Naive thymus-derived CD4-positive, alpha-beta T cell (primary cell): ENCODE measurements at places on chromosomes 6 and 20.
A peak's percentile ranks its signal among the peaks of the same experiment; 100 is the strongest.

GRCh38 chr6:77987035-77987384 lies 334.2 kb downstream of the MEI4 start:
- no peak for DNase-seq

DNA sequence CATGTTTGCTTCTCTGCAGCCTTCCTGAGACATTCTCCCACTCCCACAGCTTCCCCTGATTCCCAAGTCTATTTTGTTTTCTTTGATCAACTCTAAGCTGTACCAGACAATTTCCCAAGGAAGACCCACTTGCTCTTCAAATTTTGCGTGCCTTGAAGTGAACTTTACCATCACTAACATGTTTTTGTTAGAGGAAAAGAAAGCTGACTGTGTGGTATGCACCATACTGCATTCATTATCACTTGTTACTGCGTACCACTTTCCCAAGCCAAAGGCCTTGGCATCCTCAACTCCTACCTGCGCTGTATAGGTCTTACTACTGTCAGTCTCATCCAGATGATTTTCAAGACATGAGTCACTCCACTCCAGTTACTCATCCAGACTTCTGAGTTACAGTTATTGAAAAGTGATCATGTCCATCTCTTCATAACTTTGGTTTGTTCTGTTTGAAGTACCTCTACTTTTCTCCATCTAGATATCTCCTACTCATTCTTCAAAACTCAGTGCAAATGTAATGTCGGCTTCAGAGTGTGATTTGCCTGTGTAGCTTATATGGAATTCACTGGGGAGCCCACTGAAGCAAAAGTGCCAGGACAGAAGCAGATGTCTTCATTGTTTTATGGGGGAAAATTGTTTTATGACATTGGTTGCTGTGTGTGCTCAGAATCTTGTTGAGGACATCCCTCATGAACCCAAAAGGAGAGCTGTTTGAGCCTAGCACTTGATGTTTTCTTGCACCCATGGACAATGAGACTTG lies 5.2 kb downstream of the RPS12 start:
- DNase-seq, result no peak

- no peak for DNase-seq
Measured at GRCh38 chr6:79600812-79601609, 30.1 kb upstream of the SH3BGRL2 start.

DNA sequence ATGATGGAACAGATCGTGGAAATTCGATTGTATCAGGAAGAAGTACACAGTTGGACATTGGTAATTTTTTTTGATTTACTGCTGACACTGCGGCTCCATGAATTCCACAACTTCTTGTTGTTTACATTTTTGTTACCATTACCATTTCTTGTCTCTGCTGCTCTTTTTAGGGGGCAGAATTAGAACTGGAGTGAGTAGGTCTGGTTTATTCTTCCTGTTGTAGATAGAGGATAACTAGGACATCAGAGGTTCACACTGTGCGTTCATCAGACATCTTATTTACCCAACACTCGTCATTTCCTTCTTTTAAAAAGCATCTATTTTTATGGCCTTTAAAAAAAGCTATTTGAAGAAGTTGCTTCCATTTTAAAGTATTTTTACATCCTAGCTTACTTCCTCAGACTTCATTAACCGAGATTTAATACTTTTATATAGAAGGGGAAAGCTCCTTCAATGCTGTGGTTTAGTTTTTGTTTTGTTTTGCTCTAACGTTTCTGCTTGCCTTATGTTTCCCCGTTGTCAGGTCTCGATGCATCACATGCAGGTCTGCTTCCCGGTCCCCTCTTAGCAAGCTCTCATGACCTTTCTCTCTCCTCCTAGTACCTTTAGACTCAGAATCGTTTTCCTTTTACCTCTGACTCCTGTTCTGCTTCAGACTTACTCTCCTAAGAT lies 139.1 kb downstream of the ARID1B start:
- no peak for DNase-seq

- DNase-seq, result no peak
Measured at GRCh38 chr6:14716499-14717146, 529.2 kb upstream of the JARID2 start.

DNA sequence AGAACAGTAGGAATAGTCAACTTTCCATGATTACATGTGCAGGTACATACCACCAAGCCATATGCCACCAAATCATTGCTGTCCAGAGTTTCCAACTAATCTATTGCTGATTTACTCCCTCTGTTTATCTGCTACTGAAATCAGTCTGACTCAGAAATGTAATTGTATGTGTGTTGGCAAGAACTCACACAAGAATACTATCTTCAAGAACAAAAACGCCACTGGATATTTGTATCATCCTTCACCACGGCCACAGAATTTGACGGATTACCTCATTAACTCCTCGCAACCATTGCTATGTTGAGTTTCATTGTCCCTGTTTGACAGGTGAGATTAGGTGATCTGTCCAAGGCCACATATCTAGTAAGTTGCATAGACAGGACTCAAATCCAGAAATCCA lies 159.2 kb downstream of the GMPR start:
- no peak for DNase-seq

DNA sequence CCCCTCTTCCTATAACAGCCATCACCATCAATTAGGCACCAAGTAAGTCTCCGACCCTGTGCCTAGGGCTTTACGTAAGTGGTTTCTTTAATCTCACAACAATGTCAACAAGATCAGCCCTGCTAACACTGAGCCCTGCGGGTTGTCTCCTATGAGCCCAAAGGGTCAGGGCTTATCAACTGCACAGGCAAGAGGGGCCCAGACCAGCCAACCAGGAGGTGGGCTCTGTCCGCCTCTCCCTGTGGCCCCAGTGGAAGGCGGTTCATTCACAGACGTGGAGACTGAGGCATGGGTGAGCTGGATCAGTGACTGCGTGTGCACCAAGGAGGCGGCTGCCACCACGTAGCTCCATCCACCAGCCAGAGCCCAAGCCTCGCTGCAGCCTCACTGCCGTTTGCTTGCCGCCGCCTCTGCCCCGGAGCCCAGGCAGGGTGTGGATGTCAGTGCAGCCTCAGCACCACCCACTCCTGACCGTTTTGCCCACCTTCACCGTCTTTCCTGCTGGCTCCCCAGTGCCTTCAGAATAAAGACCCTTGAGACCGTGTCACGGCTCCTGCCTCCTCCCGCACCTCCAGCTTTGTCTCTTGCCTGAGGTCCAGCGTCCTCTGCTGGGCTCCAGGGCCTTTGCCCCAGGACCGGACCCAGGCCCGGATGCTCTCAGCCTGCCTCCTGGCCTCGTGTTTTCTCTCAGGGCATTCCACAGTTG lies 78.7 kb downstream of the DLL1 start:
- DNase-seq, result peak; percentile 9
